ENCODE measurements at places on chromosomes 2 and 18. TPM values are rescaled to one million over a fixed set of nuclear protein-coding genes. Genes with fewer than 3 reads are reported as not detected.
A peak's percentile ranks its signal among the peaks of the same experiment; 100 is the strongest.

The NTSR2 gene
- total RNA-seq, result not detected

- peaks cover 16% of the 10 kb centered on the region for H3K4me1 ChIP-seq
- H3K27me3 ChIP-seq, result no peaks in the 10 kb centered on the region
- no peak overlapping the region for H3K4me3 ChIP-seq
Observed at GRCh38 chr2:98710734-98711133, 20.2 kb downstream of the MGAT4A start.

DNA sequence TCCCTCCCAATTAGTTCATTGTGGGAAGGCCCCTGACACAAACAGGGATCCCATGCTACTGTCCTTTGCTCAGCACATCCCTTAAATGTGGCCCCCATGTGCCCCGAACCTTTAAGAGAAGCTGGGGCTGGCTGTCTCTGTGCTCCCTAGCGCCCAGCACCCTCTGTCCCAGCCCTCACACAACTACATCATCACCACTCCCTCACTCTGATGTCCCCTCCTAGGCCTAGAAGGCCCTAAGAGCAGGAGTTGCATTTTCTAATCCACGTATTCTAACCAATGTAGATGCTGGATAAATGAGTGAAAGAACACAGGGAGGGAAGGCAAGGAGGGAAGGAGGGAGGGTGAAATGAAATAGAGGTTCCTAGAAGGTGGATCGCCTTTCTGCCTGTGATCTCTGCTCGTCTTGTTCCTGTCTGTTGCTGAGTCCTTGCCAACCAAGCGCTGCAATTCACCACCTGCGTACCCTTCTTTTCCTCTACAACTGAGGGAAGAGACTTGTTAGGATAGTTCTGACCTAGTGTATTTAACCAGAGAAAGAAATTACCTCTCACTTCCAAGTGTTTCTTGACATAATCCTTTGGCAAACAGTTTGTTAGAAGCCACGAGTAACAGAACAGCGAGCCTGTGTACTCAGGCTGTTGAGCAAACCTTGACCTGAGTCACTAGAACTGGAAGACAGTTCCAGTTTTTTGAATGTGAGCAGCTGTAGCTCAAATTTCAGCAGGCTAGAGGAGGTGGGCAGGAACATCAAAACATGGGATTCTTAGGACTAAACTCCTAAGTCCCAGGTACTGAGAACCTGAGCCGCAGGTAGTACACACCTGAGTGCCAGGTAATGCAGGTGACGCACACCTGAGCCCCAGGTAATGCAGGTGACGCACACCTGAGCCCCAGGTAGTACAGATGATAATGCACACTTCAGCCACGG is 181.5 kb upstream of the ID2 start:
- H3K27me3 ChIP-seq, result no peaks in the 10 kb centered on the region
- H3K27ac ChIP-seq, result peak overlapping the region; percentile 30
- peak; percentile 78 for DNase-seq
- no peak overlapping the region for H3K4me3 ChIP-seq
- H3K4me1 ChIP-seq, result peaks cover 36% of the 10 kb centered on the region
- H3K36me3 ChIP-seq, result no peaks in the 10 kb centered on the region

DNA sequence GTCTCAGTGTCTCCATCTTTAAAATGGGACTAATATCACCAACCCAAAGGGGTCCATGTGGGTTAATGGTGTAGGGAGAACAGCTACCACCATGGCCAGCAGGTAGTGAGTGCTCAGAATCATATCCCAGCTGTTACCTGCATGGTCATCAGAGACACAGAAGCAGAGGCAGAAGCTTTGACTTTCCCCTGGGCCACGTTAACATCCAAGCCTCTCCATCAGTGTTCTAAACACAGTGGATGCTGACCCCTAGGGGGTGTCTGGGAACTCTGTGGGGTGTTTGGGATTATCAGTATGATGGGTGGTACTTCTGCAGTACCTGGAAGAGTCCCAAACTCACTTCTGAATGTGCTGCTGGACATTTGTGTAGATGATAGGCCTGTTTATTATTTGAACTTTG is 93.6 kb downstream of the GYPC start:
- no peaks in the 10 kb centered on the region for H3K27me3 ChIP-seq
- H3K4me1 ChIP-seq, result no peaks in the 10 kb centered on the region
- no peaks in the 10 kb centered on the region for H3K36me3 ChIP-seq
- no peak overlapping the region for H3K4me3 ChIP-seq
- no peak for DNase-seq
